SJCRH30 (cell line): ENCODE measurements at places on chromosomes 16 and 17. TPM values are rescaled to one million over a fixed set of nuclear protein-coding genes. Genes with fewer than 3 reads are reported as not detected.

DNA sequence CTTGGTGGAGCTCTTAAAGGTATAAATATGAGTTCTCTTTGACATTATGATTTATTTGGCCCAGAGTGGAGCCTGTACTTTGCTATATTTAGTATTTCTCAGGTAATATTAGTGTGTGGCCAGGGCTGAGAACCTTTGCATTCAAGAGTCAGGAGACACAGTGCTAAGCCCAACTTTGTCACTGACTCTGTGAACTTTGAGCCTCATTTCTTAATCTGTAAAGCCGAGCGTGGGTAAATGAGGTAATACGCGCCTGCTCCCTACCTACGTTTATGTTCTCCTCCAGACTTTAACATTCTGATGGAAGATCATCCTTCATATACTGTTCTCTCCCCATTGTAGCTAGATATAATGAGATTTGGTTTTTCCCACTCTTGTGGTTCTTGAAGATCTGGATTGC lies 10.5 kb downstream of the AP2B1 start:
- H3K36me3 ChIP-seq, result peaks cover 53% of the 10 kb centered on the region
- H3K27ac ChIP-seq, result no peak overlapping the region
- H3K4me1 ChIP-seq, result no peaks in the 10 kb centered on the region
- no peak for DNase-seq

- H3K27ac ChIP-seq, result no peak overlapping the region
- no peak overlapping the region for H3K4me3 ChIP-seq
- no peaks in the 10 kb centered on the region for H3K4me1 ChIP-seq
These were observed 32.2 kb upstream of the MFSD6L start for GRCh38 chr17:8831234-8831849.

DNA sequence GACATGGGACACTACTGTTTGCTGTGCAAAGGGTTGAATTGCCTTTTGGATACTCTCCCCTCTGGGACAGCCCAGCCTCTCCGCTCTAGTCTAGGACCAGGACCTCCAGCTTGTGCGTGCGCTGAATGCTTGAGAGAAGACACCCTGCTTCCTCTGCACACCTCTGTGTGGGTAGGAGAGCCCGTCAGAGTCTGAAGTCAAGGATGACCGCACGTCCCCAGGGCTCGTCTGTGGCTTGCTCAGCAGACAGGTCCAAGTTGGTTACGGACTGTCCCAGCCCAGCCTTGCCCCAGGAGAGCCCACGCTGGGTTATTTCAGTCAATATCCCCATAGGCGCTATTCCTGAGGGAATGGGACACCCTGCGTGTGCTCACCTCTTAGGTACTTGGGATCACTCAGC lies 3.7 kb downstream of the C16orf89 start:
- H3K27ac ChIP-seq, result no peak overlapping the region
- no peaks in the 10 kb centered on the region for H3K4me1 ChIP-seq
- H3K4me3 ChIP-seq, result no peak overlapping the region
- H3K27me3 ChIP-seq, result peaks cover 15% of the 10 kb centered on the region
- no peak for DNase-seq

GRCh38 chr17:54007855-54008254 lies 185.1 kb downstream of the KIF2B start:
- no peak overlapping the region for H3K4me3 ChIP-seq
- H3K4me1 ChIP-seq, result no peaks in the 10 kb centered on the region
- no peak overlapping the region for H3K27ac ChIP-seq
- no peaks in the 10 kb centered on the region for H3K36me3 ChIP-seq

DNA sequence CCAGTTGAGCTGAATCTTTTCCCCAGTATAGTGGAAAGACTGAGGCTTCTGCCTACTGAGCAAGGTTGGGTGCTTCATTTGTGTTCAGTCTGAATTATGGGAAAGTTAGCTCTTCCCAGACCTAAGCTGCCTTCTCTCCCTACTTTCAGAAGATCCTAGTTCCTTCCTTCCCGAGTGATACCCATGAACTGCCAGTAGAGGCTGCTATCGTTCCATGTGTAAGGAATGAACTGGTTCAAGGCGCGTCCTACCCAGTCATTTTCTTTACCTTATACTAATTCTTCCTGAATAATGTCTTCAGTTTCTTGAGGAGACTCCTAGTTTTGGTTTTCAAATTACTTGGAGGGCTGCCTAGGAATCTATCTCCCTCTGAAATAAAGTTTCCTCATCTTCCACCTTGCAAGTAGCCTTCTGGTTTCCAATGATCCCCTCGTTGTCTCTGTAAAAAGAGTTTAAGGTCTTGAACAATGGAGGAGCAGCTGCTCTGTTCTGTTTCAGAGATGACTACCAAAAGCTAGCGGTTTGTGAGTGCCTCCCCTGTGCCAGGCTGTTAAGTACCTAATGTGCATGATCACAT lies 934 bp upstream of the AOC2 start:
- peak; percentile 28 for DNase-seq
- no peaks in the 10 kb centered on the region for H3K4me1 ChIP-seq
- H3K36me3 ChIP-seq, result peaks cover 36% of the 10 kb centered on the region
- no peak overlapping the region for H3K27ac ChIP-seq
- H3K27me3 ChIP-seq, result no peaks in the 10 kb centered on the region
- no peak overlapping the region for H3K4me3 ChIP-seq

DNA sequence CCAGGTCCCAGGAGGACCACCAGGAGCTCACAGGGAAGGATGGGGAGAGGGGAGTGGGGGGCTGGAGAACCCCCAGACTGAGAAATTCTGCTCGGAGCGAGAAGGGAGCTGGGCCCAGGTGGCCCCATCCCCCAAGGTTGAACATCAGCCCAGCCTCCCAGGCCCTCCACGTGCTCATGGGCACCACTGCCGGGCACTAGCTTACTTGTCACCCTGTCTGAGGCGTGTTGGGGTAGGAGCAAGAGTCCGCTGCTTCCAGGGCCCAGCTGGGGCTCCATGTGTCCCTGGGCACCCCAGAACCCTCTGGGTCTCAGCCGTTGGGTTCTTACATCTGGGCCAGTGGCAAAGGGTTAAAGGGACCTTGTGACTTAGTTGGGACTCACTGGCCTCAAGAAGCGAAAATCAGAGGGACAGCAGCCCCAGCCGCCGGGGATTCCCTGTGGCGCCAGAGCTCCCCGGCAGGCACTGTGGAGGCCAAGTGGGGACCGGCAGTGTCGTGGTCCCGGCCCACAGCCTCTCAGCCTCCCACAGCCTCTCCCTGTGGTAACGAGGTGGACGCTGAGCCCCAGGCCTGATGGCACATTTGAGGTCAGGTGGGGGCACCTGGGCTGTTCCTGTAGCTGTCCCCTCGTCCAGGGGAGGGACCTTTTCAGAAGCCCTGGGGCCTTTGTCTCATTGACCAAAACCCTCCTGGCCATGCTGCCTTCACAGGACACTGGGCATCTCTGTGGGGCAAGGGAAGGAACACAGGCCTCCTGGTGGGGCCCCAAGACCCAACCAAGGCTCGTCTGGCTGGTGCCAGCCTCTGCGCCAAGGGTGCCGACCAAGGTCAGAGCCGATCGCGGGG lies 33.7 kb upstream of the CDH15 start:
- DNase-seq, result no peak
- H3K36me3 ChIP-seq, result no peaks in the 10 kb centered on the region
- H3K4me3 ChIP-seq, result no peak overlapping the region
- H3K4me1 ChIP-seq, result no peaks in the 10 kb centered on the region
- H3K27me3 ChIP-seq, result no peaks in the 10 kb centered on the region; the same call in 1 of the 2 replicates

Gene KRTAP4-11
- total RNA-seq, result not detected in 2 replicates

Gene HBQ1
- not detected in 2 replicates for total RNA-seq

DNA sequence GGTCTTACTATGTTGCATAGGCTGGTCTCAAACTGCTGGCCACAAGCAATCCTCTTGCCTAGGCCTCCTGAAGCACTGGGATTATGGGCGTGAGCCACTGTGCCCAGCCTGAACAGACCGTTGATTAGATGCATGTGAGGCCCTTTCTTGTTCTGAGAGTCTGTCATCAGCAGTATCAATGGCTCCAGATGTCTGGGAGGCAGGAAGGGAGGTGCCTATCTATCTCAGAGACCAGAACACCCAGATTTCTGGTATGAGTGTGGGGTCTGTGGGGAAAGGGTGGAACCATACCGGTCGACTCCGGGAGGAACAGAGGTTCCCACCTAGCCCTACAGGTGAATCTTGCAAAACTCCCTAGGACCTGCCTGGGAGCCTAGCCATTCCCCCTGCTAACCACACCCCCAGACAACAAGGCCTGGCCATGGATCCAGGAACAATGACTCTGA lies 71.7 kb downstream of the PRKCB start:
- H3K27me3 ChIP-seq, result no peaks in the 10 kb centered on the region
- H3K4me3 ChIP-seq, result no peak overlapping the region

Gene ROGDI
- 15.1 and 20.5 TPM in 2 replicates for total RNA-seq

GRCh38 chr17:44593156-44593555 lies 35.9 kb downstream of the FZD2 start:
- peaks cover 22% of the 10 kb centered on the region for H3K4me1 ChIP-seq
- DNase-seq, result no peak
- H3K4me3 ChIP-seq, result no peak overlapping the region
- H3K36me3 ChIP-seq, result no peaks in the 10 kb centered on the region
- H3K27ac ChIP-seq, result no peak overlapping the region

DNA sequence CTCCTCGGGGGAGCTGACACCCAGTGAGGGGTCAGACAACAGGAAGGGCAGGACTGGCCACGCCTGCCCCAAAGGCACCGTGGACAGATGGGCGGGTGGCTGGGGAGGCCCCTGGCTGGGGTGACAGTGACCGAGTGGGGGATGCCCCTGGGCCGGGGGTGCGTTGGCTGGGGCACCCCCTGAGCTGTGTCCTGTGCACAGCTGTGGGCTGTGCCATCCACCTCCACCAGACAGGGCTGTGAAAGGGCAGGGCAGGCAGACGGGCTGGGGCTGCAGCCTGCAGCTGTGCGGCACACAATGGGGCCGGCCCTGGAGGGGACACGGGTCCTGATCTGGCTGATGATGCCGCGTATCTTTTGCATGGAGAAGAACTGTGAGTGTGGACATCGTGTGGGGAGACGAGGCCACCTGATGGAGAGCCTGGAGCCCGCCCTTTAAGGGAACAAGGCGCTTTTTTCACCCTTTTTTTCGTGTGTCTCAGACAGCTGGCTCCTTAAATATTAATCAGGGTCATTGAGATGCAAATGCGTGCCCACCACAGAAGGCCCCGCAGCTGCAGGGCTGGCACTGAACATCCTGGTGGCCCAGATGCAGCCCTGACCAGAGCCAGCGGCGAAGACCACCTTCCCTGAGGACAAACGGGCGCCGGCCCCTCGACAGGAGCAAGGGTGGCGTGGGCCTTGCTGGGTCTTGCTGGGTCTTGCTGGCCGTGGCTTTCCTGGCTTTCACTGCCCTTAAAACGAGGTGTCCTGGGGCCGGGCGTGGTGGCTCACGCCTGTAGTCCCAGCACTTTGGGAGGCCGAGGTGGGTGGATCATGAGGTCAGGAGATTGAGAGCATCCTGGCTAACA lies 42.4 kb upstream of the GNG13 start:
- H3K27me3 ChIP-seq, result no peaks in the 10 kb centered on the region
- no peak overlapping the region for H3K4me3 ChIP-seq
- H3K27ac ChIP-seq, result no peak overlapping the region
- DNase-seq, result no peak

- H3K4me3 ChIP-seq, result no peak overlapping the region
- H3K36me3 ChIP-seq, result no peaks in the 10 kb centered on the region
- no peak overlapping the region for H3K27ac ChIP-seq
These were observed 11.0 kb upstream of the OSGIN1 start for GRCh38 chr16:83942074-83942473.

DNA sequence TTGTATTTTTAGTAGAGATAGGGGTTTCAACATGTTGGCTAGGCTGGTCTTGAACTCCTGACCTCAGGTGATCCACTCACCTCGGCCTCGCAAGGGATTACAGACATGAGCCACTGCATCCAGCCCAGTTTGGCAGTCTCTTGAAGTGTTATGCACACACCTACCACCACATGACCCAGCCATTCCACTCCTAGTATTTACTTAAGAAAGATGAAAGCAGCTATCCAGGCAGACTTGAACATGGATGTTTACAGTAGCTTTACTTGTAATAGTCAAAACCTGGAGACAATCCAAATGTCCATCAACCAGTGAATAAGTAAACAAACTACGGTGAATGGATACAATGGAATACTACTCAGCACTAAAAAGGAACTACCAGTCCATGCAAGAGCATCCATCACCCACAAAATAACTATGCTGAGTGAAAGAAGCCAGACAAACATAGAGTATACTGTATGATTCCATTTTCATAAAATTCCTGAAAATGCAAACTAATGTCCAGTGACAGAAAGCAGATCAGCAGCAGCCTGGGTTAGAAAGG lies 37.8 kb upstream of the RASD1 start:
- no peak for DNase-seq
- H3K4me1 ChIP-seq, result peaks cover 25% of the 10 kb centered on the region
- H3K27ac ChIP-seq, result no peak overlapping the region
- H3K4me3 ChIP-seq, result no peak overlapping the region
- no peaks in the 10 kb centered on the region for H3K36me3 ChIP-seq

- DNase-seq, result no peak
- H3K4me3 ChIP-seq, result no peak overlapping the region
- no peak overlapping the region for H3K27ac ChIP-seq
- H3K27me3 ChIP-seq, result peaks cover 6% of the 10 kb centered on the region
- no peaks in the 10 kb centered on the region for H3K36me3 ChIP-seq
- H3K4me1 ChIP-seq, result no peaks in the 10 kb centered on the region
These were observed 590.6 kb upstream of the SOX9 start for GRCh38 chr17:71530248-71530647.

- H3K36me3 ChIP-seq, result peaks cover 84% of the 10 kb centered on the region
- H3K27me3 ChIP-seq, result no peaks in the 10 kb centered on the region
- H3K4me1 ChIP-seq, result peaks cover 44% of the 10 kb centered on the region
- peak; percentile 87 for DNase-seq
- H3K4me3 ChIP-seq, result no peak overlapping the region
These were observed 22.8 kb downstream of the PGS1 start for GRCh38 chr17:78401246-78401645.

Gene CAPNS2
- total RNA-seq, result 0.13 TPM in 1 of 2 replicates, not detected in the other

Gene ZNF689
- total RNA-seq, result 15.6 and 16.4 TPM in 2 replicates

DNA sequence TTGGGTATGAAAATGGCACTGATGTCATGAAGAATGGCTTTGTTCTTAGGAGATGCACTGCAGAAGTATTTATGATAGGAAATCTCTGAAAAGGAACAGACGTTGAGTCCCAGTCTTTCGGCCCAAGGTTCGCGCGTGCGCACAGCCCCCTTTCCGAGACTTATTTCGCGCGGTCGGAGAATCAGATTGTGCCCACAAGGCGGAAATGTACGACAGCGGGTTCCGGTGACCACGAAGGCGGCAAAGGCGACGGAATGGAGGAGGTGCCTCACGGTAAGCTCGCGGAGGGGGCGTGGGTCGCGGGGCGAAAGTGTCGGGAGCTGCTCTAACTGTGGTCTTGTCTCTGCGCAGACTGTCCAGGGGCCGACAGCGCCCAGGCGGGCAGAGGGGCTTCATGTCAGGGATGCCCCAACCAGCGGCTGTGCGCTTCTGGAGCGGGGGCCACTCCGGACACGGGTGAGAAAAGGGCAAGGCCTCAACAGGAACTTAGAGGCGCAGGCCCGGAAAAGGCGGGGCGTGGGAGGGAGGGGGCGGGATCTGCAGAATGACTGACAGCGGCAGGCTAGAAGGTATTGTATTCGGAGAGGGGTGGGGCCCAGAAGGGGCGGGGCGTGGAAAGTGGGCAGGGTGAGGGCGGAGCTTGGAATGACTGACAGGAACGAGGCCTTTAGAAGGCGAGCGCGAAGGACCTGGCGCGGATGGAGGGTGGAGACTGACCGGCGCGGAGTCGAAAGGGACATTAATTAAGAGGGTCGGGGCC lies at the start of gene NUBP1:
NUBP1 (plus strand) TSS at position 233 of the 760 bp plus-strand sequence; CDS start at position 255, 22 bp downstream.
- peak; percentile 98 for DNase-seq
- peaks cover 19% of the 10 kb centered on the region for H3K4me1 ChIP-seq
